Stimulated activated CD8-positive, alpha-beta memory T cell treated with anti-CD3 and anti-CD28 coated beads, Interleukin-12 subunit alpha, Interleukin-12 subunit beta, amount 100 ng/mL, for 4 hours (primary cell): ENCODE measurements at places on chromosomes 7 and 10.

GRCh38 chr10:16436367-16436757 lies 448 bp upstream of the PTER start:
- DNase-seq, result no peak

GRCh38 chr10:5467634-5468255 lies 31.6 kb downstream of the CALML5 start:
- no peak for DNase-seq

DNA sequence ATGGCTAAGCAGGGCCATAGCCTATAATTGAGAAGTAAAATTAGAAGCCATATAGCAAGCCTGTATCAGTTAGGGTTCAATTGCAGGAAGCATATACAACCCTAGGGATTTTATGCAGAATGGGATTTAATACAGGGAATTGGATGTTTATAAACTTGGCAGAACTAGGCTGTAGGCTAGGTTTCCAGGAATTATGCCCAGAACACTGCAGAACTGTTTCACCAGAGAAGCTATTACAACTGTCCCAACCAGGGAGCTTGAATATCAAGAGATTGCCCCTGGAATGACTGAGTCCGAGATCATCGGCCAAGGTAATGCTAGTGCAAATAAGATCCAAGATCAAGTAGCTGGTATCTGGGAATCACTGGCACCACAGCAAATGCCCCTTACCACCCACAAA lies 64.0 kb downstream of the PRR15 start:
- no peak for DNase-seq

- no peak for DNase-seq
Observed at GRCh38 chr7:128076196-128076795, 45.1 kb upstream of the LRRC4 start.

DNA sequence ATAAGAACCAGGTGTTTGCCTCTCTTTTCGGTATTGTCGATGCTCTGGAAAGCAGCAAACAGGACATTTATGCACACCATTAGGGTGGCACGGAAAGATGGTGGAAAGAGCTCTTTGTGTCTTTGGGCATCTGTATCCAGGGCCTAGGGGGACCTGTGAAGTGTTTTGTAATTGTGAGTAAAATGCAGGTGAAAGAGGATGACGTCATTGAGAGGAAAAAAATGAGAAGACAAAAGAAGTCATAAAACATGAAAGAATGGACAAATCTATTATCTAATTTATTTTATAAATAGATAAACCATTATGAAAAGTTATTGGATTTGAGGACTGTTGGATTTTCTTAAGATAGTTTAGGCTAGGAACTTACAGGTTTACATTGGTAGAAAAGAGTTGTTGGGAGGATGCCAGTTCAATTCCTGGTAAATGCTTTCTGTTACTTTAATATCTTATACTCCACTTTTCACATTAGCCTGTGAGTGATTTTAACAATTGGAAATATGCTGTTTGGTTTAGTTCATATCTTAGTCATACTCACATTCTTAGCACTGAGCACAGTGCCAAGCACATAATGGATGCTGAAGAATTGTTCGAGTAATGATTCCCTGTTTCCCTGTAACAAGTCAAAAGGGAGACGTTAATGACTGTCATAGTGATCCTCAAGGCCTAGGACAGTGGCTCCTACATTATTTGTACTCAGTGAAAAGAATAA lies 62.6 kb downstream of the EXOC4 start:
- DNase-seq, result no peak

DNA sequence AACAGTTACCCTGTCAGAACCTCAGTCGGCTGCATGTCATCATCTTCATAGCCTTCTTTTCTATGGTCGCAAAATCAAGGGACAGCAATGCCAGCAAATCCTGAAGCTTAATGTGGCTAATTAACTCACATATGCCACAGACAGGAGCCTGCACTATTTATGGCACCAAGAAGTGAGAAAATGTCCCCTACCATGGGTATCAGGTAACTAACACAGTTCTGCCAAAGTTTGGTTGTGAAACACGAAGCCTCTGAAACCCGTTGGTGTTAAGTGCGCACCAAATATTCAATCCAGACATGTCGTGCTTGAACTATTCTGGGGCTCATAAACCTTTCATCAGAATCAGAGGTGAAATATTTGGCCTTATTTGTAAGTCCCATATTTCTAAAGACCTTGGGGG lies 63.3 kb downstream of the EVX1 start:
- DNase-seq, result no peak

DNA sequence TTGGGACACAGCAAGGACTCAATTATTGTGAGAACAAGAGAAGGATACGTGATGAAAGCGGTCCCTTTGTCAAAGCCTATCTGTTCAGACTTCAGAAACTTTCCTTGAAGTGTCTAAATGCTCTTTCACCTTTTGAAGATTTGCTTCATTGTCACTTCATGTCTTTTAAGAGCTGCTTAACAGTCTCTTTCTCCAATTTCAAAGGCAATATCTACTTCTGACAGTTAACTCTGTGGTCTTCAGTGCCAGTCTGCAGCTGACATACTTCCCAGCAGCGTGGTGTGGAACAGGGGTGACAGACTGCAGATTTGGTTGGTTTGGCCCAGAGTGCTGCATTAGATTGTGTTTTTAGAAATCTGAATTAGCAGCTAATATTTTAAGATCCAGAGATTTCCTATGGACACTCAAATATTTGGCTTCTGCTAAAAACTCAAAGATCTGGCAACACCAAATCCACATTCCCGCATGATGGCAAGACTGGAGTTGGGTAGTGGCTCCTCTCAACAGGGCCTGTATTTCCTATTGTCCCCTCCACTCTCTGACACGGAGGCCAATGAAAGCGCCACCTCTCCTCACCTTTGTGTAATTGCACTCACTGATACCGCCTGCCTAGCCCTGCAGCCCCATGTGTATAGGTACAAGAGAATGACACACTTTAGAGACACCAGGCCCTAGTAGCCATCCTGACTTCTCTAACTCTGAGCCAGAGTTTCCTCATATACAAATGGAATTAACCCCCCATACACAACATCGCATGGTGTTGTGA lies 11.5 kb downstream of the SCRN1 start:
- DNase-seq, result no peak
